ENCODE measurements at places on chromosomes 2 and 18.

DNA sequence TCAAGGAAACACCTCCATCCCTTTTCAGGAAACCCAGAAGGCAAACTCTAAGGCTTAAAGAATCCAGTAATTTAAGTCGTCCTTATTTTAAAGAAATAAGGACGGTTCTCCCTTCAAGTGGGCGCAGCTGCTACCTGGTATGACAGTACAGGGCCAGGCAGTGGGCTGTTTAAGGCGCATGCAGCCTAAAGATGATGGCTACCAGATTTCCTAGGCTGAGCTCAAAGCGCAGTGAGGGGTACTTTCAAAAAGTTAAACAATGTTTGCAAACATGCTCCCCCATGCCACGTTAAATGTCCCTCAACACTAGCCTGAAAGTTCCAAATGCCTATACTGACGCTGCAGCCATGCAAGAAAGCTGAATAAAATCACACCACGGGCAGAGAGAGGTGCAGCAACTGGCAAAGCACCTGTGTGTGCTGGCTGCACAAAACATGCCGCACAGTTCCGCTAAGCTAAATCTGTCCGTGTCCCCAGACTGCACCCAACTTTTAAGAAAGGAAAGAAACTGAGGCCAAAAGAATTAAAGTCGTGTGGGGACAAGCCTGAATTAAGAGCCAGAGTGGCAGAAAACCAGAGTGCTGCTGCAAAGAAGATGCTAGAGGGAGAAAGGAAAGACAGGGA lies 583 bp downstream of the HIBCH start:
- no peak for DNase-seq

DNA sequence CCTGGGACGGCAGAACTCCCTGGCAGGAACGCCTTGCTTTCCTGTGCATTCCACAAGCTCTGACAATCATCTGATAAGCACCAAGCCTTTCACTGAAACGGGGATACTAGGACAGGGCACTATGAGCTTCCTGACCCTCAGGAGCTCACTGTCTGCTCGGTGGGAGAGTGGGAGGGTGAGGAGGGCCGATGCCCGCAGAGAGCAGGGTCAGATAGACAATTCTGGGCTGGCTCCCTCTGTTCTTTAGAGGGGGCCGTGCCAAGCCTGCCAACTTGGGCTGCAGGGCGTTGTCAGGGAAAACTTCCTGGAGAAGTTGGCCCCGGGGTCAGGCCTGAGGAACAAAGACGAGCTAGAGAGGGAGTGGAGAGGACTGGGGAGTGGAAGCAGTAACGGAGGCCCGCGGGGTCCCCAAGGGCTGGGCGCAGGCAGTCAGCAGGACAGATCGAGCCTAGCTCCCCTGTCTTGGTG lies 82.0 kb downstream of the CTAGE1 start:
- DNase-seq: no peak

DNA sequence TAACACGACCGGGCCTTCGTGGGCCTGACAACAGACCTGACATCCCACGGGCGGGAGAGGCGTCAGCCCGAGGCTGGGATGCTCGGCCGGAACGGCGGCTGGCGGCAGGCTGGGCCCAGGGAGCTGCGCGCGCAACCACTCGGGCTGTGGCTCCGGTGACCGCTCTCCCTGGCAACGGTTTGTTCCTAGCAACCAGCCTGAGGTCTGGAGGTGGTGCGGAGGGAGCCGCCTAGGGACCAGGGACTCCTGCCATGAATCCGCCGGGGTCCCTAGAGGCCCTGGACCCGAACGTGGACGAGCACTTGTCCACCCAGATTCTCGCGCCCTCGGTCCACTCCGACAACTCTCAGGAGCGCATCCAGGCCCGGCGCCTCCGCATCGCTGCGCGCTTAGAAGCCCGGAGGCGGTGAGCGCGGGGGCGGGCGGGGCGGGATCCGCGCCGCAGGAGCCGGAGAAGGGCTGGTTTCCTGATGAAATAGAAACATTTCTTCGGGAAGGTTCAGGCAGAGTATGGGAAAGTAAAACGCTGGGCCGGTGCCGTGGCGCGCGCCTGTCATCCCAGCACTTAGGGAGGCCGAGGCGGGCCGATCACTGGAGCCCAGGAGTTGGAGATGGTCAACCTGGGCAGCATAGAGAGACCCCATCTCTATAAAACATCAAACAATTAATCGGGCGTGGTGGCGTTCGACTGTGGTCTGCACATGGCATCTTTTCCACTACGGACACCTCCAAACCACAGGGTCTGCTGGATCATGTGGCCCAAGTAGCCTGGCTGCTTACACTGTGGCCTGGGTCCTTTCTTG lies at the start of gene DRC1:
TSS of gene DRC1 (plus strand) at position 182 of the 803 bp plus-strand sequence. CDS start at position 252, 70 bp downstream.
- peak; percentile 13 for DNase-seq

DNA sequence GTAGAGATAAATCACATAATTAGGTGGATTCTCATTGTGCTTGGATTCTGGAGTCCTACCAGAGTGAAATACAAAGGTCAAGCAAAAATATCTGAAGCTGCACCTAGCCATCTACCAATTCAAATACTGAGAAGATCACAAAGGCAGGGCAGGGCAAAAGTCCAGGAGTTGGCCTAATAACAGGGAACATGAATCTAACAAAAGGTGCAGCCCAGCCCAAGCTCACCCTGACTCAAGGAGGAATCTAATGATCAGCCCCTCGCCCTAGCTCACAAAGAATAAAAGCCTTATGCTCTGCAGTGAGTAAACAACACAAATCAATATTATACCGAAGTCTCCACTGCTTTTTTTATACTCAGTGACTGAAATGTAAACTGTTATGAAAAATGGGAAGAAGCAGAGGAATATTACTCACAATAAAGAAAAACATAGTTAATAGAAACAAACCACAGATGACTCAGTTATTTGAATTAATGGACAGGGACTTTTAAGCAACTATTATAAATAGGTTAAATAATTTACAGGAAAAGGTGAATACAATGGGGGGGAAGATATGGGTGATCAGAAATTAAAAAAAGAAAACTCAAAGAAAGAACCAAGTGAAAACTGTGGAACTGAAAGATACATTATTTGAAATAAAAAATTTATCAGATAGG lies 49.5 kb downstream of the ANTXR1 start:
- no peak for DNase-seq

DNA sequence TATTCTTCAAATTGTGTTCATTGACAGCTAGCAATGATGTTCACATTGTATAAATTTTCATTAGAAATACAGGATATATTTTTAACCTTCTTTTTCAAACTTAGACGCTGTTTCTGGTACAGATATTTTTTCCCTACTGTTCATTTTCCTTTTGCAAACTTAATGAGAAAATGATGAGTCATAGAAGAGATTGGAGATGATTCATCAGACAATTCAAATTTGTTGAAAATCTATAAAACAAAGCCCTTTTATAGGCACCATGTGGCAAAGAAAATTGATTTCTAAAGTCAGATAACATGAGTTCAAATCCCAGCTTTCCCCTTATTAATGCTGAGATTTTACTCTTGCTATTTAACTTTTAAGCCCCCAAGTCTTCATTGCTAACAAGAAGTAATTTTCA lies 728.8 kb upstream of the DDX18 start:
- DNase-seq: no peak

DNA sequence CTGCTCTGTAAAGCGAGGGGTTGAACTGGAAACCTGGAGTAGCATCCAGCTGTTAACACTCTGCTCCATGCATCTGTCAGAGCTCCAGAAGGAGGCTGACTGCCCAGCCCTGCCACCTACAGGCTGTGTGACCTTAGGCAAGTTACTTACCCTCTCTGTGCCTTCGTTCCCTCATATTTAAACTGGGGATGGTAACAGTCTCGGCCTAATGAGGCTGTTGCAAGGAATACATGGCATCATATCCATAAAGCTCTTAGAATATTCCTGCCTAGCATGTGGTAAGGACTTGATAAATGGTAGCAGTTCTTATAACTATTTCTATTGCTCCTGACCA lies 80.6 kb downstream of the LRRFIP1 start:
- DNase-seq: no peak

DNA sequence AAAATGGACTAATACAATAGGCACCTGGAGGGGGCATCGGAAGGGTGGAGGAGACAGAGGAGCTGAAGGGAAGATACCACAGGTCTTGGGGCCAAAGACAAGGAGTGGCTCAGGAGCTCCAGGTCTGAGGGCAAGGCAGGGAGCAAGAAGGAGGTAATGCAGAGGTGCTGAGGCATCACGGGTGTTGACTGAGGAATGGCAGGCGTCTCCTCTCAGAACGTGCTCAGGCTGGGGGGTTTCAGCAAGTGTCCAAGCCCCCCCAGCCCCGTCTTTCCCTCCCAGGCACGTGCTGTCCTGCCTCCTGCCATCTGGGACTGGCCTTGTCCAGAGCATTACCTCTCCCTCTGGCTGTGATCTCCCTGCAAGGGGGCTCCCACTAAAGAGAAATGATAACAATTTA lies 265.4 kb downstream of the DCDC2C start:
- no peak for DNase-seq

DNA sequence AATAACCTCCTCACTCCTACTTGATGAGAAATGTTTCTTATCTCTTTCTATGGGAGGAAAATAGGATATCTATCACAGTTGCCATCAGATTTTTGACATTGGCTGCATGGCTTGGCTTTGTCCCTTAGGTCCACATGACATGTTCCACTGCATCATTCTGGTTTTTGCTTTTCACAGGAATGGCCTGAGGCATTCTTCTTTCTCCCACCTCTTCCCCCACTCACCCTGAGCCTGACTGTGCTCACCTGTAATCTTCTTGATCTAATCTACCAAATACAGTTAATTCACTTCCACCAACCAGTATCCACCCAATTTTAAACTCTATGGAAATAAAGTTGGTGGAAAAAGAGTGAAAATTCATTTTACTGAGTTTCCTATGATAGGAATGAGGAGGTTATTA lies 763.5 kb upstream of the CELF4 start:
- no peak for DNase-seq

- DNase-seq: no peak
Measured at GRCh38 chr2:154713675-154714074, 15.2 kb downstream of the KCNJ3 start.

GRCh38 chr2:233565685-233566140 lies 869 bp downstream of the USP40 start:
- DNase-seq: no peak

GRCh38 chr2:205660521-205661124 lies 21.7 kb upstream of the NRP2 start:
- no peak for DNase-seq

DNA sequence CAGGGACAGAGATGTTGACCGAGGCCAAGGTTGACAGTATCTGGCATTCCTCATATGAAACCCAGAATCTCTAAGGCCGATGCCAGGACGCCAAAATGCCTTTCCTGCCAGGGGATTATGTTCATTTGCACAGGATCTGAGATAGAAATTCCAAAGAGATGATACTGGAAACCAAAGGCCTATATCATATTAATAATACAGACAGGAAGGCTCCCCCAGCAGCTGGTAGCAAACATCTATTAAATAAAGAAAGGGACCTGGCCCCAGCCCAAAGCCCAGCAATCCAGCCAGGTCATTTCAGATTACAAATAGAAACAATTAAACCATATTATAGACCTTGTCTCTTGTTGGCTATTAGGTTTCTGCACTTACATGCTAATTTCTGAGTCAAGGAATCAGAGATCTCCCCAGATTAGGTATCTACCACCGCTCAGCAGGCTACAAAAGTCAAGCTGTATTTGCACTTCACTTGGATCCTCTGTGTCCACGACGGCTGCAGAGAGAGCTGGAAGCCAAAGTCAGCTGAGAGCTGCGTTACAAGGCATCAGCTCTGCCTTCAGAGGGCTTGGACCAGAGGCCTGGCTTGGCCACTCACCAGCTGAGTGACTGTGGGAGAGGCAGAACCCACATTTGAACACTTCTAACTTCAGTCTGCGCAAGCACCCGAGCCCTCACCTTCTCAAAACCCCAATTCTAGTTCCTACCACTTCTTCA lies 269.3 kb upstream of the SIX2 start:
- no peak for DNase-seq

DNA sequence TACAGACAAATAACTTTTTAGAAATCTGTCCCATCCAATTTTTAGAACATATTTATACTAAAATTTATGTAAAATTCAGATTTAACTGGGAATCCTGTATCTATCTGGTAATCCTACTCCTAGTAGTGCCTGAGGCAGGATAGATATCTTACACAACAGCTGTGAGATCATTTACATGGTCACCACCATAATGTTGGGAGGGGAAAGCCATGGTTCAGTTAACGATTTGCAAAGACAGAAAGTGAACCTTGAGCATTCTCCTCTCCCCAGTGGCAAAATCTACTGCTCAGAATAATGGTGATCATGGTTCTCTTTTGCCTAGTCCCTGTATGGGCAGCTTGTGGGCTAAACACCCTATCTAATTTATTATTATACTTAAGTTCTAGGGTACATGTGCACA lies 7.7 kb upstream of the TMEM247 start:
- no peak for DNase-seq

DNA sequence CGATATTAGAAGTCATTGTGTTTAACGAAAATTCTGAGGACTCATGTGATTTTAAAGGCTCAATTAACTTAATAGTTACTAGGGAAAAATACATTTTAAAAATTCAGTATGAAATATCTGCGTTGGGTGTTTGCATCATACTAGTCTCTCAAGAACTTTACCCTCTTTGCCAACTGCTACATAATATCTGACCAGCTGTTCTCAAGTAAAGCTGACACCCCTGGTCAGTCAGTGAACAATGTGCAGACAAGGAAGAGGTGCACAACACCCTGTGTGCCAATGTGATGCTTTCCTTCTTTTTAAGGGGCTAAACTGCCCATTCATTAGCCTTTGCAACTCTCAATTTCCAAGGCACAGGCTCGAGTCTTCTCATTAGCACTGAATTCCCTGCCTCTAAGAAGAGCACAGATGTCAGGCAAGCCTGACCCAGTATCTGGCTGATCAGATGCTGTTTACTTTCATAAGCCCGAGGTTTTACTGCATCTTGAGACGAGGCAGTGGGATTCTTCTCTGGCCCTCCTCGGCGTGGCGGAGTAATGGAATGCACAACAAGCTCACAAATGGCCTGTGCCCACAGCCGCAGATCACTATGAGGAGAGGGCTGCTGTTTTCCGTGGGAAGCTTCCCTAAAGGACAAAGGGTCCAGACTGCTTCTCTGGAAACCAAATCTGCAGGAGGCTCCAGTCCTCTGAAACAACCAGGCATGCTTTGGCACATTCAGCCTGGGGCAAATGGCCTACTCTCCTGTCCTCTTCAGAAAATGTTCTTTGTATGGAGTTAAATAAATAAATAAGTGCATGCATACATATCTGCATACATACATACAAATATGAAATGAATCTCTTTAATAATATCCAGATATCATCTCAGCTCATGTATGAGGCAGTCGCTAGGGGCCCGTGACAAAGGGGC lies 240.3 kb downstream of the ZNF521 start:
- DNase-seq: no peak

- no peak for DNase-seq
Measured at GRCh38 chr2:97761192-97761591, 47.8 kb downstream of the ZAP70 start.

- no peak for DNase-seq
Measured at GRCh38 chr18:9516437-9517064, 41.2 kb downstream of the RALBP1 start.

GRCh38 chr2:60818272-60818671 lies 62.2 kb downstream of the PAPOLG start:
- DNase-seq: no peak

GRCh38 chr2:16198166-16198912 lies 258.0 kb downstream of the MYCN start:
- no peak for DNase-seq

- no peak for DNase-seq
Measured at GRCh38 chr2:8078705-8079104, 603.2 kb upstream of the ID2 start.

- no peak for DNase-seq
Measured at GRCh38 chr2:71725836-71726235, 272.5 kb downstream of the DYSF start.
